Esophagus squamous epithelium (tissue), 5 donors: ENCODE measurements at places on chromosomes 6 and 20. TPM values are rescaled to one million over a fixed set of nuclear protein-coding genes. Genes with fewer than 3 reads are reported as not detected.

- DNase-seq = no peak
Measured at GRCh38 chr20:13468166-13468565, 170.6 kb downstream of the TASP1 start.

DNA sequence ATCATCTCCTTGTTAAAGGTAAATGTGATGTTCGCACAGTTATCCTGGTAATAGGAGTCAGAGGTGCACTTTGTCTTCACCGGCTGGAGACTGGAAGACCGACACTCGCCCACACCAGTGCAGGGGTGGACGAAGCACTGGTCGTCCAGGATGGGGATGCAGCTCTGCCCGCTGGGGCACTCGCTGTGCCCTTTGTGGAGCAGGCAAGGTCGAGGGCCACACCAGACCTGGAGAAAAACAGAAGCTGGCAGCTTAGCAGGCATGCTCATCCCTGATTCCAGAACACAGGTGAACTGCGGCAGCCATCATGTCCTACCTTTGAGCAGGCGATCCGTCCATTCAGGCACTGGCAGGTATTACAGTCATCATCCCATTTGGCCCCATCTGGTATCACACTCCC is 32.3 kb downstream of the JAG1 start:
- DNase-seq = no peak

The HLA-DRA gene
- 30.8 TPM for total RNA-seq

The CLIC5 gene
- total RNA-seq = 0.56 TPM

GRCh38 chr6:76770281-76770680 is 693.0 kb downstream of the HTR1B start:
- DNase-seq = no peak

- DNase-seq = no peak
Measured at GRCh38 chr6:53043581-53043980, 21.6 kb upstream of the FBXO9 start.

DNA sequence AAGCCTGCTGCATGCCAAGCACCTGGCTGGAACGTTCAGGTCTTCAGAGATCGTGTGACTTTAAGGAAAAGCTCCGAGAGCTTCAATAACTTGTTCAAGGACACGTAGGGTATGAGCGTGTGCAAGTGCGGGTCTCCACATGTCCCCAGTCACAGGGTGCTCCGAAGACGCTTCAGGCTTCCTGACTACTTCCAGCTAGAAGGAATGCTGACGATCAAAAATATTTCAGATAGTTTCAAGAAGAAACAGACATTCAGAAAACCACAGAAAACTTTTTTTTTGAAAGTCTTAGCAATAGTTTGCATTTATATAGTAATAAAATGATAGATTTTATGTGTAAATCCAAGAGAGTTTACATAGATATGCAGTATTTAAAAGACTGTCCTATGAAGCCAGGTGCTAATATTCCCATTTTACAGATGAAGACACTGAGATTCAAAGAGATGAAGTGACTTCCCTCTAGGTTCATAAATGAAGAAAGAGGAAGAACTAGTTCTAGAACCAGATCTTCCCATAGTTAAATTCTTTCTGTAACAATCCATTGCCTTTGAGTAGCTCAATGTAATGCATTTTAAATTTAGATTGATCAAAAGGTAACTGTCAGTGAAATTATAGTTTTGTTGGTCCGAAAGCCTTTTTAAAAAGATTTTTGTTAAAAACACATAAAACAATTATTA is 247.6 kb downstream of the MYLK4 start:
- no peak for DNase-seq

The TMEM217 gene
- total RNA-seq = 4.7 TPM

DNA sequence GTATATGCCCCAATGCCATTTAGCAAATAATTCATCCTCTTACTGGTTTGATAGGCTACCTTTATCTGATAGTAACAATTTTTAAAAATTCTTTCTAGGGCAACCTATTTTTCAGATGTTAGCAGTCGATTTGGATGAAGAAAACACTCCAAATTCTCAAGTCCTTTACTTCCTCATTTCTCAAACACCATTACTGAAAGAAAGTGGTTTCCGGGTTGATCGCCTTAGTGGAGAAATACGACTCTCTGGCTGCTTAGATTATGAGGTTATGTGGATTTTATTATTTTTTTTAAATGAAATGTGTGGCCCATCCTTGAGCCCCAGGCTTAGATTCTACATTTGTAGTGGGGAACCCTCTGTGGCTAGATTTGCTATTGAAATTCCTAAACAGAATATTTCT is 26.3 kb downstream of the CDH26 start:
- DNase-seq = no peak

GRCh38 chr20:50364542-50364941 is 145.6 kb upstream of the PTPN1 start:
- DNase-seq = no peak

DNA sequence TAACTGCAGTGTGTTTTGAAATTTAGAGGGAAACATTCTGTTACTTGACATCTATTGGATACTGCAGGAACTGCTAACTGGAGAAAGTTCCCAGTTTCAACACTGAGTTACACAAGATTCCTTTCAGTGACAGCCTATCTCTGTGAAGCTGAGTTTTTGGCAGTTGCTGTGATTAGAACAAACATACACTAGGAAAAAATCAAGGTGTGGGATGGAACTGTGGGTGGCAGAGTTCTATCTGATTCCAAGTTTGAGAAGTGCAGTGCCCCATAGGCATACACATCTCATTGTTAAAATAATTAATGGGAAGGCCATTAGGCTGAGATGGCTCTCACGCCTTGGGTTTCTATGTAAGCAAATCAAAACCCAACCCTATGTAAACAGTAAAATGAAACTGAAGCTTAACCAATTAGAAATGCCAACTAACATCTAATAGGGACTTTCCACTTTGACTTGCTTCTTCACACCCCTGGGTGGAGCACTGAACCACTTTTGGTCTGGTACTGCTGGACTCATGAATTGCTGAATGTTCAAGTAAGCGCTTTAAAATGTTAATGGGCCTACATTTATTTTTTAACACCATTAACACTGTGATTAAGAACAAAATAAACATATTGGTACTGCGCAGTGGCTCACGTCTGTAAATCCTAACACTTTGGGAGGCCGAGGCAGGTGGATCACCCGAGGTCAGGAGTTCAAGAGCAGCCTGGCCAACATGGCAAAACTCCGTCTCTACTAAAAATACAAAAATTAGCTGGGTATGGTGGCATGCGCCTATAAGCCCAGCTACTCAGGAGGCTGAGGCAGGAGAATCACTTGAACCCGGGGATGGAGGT is 55.2 kb upstream of the TBC1D7 start:
- DNase-seq = no peak
